MG63 (cell line): ENCODE measurements at places on chromosomes 7 and 10. TPM values are rescaled to one million over a fixed set of nuclear protein-coding genes. Genes with fewer than 3 reads are reported as not detected.

DNA sequence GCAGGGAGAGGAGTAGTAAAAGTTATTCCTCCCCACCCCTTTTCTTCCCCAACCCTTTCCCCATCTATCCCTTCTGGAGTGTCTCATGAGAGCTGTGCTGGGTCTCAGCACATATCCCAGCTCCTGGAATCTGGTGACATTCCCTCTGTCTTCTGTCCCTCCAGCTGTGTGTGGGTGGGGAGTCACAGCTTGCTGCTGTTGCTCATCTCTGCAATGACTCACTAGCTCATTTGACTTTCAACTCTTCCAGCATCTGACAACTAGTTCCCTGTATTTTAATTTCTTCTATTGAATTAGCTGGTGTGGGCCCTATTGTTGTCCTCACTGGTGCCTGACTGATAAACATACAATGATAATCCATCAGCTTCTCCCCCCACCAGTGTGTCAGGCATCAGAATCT lies 198.9 kb upstream of the AUTS2 start:
- DNase-seq: peak; percentile 45

DNA sequence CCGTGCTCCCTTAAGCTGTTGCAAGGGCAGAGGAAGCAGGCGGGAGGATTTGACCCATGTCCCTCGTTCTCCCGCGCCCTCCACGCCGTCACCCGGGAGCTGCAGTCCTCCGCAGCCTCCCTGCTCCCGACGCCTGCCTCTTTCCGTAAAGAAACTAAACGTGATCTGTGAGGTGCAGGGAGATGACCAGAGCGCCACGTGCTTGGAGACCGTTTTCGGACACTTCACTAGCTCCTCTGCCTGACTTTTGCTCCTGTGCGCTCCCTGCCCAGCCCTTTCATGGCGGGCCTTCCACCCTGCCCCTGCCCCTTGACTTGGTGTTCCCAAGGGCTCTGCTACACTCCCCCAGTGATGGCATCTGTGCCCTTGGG lies 171.2 kb downstream of the LSM5 start:
- DNase-seq: no peak

- DNase-seq: no peak
These were observed 26.1 kb downstream of the CDHR3 start for GRCh38 chr7:105989191-105989590.

The OR2A42 gene
- total RNA-seq: not detected in 2 replicates

The RBP3 gene
- total RNA-seq: not detected in 2 replicates

The PTPRZ1 gene
- not detected in 2 replicates for total RNA-seq

The MMP21 gene
- not detected in 2 replicates for total RNA-seq

The CYP2C9 gene
- total RNA-seq: not detected in 2 replicates
